ENCODE measurements at places on chromosomes 7 and 10. TPM values are rescaled to one million over a fixed set of nuclear protein-coding genes. Genes with fewer than 3 reads are reported as not detected.

Gene ASIC3
- 1.4 TPM for total RNA-seq

Gene MSS51
- 3.5 TPM for total RNA-seq

Gene PARG
- 95.3 TPM for total RNA-seq

Gene MOGAT3
- total RNA-seq, result not detected

Gene SPDYE11
- not detected for total RNA-seq

Gene CTAGE8
- total RNA-seq, result not detected

Gene PTPN20
- 34.8 TPM for total RNA-seq

Gene FGF8
- total RNA-seq, result 0.69 TPM

Gene IKZF1
- 3.7 TPM for total RNA-seq

Gene PRSS37
- not detected for total RNA-seq

Gene OR2A5
- not detected for total RNA-seq

Gene PSD
- total RNA-seq, result 108 TPM

Gene GARIN1A
- total RNA-seq, result 0.92 TPM

Gene THSD7A
- total RNA-seq, result 30.4 TPM

Gene ZNF282
- total RNA-seq, result 20.1 TPM

Gene RNF133
- 0.23 TPM for total RNA-seq

Gene DUSP5
- 3.7 TPM for total RNA-seq

Gene CCDC172
- not detected for total RNA-seq

Gene ADAM8
- total RNA-seq, result 1.4 TPM

Gene FEZF1
- 12.2 TPM for total RNA-seq

Gene LAMB4
- 0.92 TPM for total RNA-seq

Gene DRGX
- total RNA-seq, result 0.23 TPM

Gene PITRM1
- total RNA-seq, result 63.7 TPM

Gene ERVW-1
- not detected for total RNA-seq

Gene NUTM2A
- total RNA-seq, result 2.3 TPM

Gene NACAD
- 7.6 TPM for total RNA-seq

Gene KCND2
- total RNA-seq, result 137 TPM

Gene TNS3
- total RNA-seq, result 28.8 TPM

Gene IL2RA
- total RNA-seq, result not detected

Gene CALN1
- 41.5 TPM for total RNA-seq

Gene LRRC4
- 21.2 TPM for total RNA-seq

Gene IL6
- total RNA-seq, result not detected

Gene ARMC3
- total RNA-seq, result 16.4 TPM

Gene LIPJ
- total RNA-seq, result 1.6 TPM

Gene STYXL1
- total RNA-seq, result 20.5 TPM

Gene CALML3
- 0.69 TPM for total RNA-seq

Gene TMEM254
- total RNA-seq, result 18.0 TPM

Gene KIN
- total RNA-seq, result 11.1 TPM

Gene COBL
- total RNA-seq, result 5.1 TPM

Gene LRRTM3
- total RNA-seq, result 35.5 TPM

Gene GIMAP1
- 1.4 TPM for total RNA-seq

Gene LIPK
- total RNA-seq, result not detected

Gene ATOH7
- 0.69 TPM for total RNA-seq

Gene CFAP69
- total RNA-seq, result 9.2 TPM

All from diencephalon (tissue), 1 donor.